ENCODE measurements at places on chromosomes 12 and 14.

DNA sequence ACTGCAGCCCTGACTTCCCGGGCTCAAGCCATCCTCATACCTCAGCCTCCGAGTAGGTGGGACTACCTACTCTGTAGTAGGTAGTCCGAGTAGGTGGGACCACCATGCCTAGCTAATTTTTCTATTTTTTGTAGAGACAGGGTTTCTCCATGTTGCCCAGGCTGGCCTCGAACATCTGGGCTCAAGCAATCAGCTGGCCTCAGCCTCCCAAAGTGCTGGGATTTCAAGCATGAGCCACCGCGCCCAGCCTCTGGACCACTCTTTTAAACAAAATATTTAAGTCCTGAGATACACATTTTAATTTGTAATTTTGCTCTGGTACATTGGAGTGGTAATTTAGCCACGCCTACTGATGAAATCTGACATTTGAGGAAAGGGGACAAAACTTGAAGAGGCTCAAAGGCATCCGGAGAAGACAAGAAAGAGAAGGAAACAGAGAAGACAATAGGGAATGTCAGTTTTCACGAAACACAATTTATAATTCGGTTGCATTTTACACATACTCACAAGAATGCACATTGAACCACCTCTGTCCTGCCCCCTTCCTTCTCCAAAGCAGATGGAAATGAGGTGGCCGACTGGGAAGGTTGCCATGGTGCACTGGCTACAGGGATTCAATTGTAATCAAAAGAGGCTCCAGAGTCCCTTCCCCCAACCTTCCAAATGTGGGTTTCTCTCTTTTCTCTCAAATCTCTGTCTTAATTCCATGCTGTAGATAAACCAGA is 9.7 kb upstream of the TUBA1A start:
- no peak for ATAC-seq

- ATAC-seq = no peak
These were observed 1071.4 kb downstream of the BCL11B start for GRCh38 chr14:98200601-98201000.

DNA sequence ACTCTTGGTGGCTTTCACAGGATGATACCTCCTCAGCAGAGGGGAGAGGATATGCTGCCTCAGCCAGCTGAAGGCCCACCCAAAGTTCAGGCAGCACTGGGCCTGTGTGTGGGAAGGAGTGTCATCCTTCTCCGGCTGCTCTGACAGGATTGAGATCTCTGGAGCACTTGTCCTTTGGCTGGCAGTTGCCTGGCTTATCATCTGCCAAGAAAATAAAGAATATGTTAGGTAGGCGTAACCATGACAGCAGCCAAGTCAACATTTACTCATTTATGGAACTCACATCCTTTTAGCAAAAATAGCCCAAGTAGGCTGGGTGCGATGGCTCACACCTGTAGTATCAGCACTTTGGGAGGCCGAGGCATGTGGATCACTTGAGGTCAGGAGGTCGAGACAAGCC is 68.5 kb downstream of the PPFIBP1 start:
- no peak for ATAC-seq

- ATAC-seq = no peak
These were observed 186.9 kb upstream of the FLRT2 start for GRCh38 chr14:85342858-85343607.

DNA sequence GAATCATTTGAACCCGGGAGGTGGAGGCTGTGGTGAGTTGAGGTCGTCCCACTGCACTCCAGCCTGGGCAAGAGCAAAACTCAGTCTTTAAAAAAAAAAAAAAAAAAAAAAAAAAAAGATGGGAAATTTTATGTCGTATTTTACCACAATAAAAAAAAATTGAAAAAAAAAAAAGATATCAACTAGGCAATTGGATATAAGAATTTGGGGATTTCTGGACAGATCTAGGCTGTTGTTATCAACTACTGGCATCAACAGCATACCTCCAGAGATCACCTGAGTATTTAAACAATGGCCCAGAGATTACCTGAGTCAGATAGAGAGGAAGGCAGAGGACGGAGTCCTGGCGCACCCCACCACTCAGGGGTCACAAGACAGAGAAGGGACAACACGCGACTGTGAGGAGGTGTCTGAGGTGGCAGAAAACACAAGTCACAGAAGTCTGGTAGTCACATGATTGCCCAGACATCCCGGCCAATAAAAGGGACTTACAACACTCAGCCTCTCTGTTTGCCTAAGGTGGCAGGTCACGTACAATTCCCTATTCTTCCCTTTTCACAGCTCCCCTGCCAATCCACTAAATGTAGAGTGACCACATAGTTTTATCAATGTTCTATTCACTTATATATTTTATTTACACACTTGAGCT is 1.8 kb downstream of the SPRING1 start:
- ATAC-seq = no peak

DNA sequence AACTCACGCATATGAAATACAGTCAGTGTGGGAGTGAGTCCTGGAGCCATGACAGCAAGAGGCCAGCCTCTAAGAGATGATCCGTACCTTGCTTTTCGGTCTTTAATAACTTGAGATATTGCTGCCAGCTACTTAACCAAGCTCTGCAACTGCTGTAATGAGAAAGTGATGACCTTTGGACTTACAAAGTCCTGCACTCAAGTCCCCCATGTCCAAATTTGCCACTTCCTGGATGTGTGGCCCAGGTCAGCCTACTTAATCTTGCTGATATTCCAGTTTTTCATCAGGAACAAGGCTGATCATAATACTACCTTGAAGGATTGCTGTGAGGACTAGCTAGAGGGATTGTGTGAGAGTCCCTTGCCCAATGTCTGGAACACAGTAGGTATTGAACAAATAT is 33.8 kb upstream of the DUSP6 start:
- ATAC-seq = no peak

GRCh38 chr14:34056046-34056445 is 105.2 kb upstream of the EGLN3 start:
- ATAC-seq = no peak
